ENCODE measurements at places on chromosomes 16 and 17.

GRCh38 chr17:78997231-78997741 lies 12.3 kb downstream of the CANT1 start:
- no peak for DNase-seq

DNA sequence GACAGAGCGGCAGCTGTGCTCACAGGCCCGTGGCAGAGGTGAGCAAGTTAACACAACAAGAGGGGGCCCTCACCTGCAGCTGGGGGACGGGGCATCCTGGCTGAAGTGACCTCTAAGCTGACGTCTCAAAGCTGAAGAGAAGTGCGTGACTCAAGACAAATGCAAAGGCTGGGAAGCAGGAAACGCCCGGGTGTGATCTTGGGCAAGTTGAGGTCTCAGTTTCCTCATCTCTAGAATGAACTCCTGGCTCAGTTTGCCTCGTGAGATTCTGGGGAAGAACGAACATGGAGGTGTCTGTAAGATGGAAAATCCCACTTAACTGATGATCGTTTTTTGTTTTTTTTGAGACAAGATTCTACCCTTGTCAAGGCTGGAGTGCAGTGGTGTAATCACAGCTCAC lies 40.1 kb upstream of the C1QL1 start:
- no peak for DNase-seq

GRCh38 chr16:47732523-47733111 lies 271.5 kb downstream of the PHKB start:
- DNase-seq = no peak

DNA sequence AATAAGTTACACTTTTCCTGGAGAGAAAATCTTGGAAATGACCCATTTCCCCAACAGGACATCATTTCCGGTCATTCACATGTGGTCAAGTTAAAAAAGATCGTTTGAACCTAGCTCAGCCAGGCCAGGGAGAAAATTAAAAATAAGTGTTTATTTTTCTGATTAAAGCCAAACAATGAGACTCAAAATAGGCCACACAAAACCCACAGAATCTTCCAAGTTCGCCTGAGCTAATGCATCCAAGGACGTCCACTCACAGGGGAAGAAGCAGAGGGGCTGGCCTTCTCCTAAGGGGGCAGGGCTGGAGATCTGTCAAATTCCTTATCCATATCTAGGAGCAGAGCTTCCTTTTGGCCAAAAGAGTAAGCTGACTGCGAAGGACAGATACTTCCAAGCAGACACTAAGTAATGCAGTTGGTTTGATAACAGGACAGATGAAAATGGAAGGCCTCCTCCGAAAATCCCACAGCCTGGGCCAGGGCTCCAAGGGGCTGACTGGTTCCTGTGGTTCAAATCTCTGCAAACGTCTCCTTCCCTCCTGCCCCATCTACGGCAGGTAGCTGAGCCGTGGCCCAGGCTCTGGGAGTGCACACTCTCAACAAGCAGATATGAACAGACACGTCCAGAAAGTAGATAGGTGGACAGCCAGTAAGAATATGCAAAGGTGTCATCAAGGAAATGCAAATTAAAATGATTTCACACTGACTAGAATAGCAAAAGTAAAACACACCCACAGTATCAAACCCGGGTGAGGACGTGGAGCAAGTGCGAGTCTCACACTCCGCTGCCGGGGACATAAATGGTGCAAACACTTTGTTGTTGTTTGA lies 98.5 kb downstream of the MRM3 start:
- no peak for DNase-seq

GRCh38 chr17:3990386-3991127 lies 26.3 kb upstream of the ATP2A3 start:
- no peak for DNase-seq

DNA sequence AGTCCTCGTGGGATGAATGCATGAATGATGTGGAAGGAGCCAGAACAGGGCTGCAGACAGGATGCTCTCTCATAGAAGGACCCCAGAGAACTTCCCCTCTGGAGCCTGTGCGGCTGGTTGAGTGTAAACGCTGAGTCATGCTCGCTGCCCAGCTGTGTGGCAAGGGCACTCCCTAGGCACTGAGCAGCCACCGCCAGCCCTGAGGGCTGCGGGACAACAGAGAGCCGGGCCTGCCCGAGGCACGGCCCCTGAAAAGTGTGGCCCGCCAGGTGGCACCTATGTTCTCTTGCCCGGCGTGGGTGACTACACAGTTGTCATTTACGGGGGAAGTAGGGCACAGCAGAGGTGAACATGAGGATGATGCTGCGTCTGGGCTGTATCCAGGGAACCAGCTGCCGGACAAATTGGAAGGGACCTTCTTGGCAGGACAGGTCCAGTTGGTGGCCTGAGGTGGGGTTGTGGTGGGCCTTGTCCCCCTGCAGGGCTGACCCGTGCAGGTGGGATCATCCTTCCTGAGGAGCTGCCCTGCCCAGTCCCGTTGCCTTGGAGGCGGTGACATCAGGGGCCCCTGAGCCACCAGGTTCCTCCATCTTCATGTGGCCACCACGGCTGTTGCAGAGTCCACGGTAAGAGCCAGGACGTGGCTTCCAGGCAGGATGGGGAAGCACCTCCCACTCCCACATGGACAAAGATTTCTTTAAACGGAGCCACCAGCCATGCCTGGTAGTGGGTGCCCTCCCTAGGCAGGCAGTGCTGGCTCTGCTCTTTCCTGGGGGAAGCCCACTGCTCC lies 94.8 kb upstream of the CBX4 start:
- no peak for DNase-seq

- no peak for DNase-seq
These were observed 123.5 kb downstream of the CBLN1 start for GRCh38 chr16:49158029-49158642.

- no peak for DNase-seq
These were observed 38.4 kb downstream of the ADCY7 start for GRCh38 chr16:50304467-50305440.

GRCh38 chr16:3655030-3655395 lies 522 bp downstream of the DNASE1 start:
- no peak for DNase-seq

- no peak for DNase-seq
These were observed 328 bp downstream of the LLGL1 start for GRCh38 chr17:18225642-18226283.

- DNase-seq = no peak
These were observed 5.6 kb upstream of the HSD3B7 start for GRCh38 chr16:30979170-30980022.

GRCh38 chr16:55036371-55036821 lies 105.7 kb downstream of the IRX5 start:
- no peak for DNase-seq

DNA sequence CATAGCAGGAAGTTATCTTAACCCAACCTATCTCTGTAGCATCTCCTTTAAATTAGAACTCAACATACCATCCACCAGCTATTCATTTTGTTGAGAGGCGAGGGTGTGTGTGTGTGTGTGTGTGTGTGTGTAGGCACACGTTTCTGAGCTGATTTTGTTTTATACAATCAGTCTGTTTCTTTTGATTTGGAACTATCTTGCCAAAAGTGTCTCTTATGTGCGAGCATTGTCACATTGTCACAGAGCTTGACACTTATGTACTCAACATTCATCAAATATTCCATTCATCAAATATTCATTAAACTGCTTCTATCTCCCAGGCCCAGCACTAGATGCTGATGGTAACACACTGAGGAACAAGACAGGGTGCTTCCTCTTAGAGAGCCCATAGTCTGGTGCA lies 180.4 kb downstream of the HAPSTR1 start:
- no peak for DNase-seq

All from CD4-positive, alpha-beta T cell treated with Interleukin-15 for 4 hours (primary cell).